ENCODE measurements at places on chromosomes 6 and 20.

- DNase-seq = no peak
These were observed 22.2 kb downstream of the PGBD1 start for GRCh38 chr6:28303570-28303969.

DNA sequence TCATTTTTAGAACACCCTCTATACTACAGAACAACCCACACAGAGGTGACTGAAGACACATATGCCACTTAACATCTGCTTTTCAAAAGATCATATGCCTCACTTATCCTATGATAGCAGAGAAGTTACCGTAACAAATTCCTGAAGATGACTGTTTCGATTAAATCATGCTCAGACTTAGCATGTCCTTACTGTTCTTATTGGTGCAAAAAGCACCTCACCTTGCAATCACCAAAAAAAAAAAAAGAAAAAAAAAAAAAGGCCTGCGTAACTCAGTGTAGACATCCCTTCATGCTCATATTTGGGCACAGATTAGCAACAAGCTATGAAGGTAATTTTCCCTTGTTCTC is 17.7 kb upstream of the DST start:
- no peak for DNase-seq

DNA sequence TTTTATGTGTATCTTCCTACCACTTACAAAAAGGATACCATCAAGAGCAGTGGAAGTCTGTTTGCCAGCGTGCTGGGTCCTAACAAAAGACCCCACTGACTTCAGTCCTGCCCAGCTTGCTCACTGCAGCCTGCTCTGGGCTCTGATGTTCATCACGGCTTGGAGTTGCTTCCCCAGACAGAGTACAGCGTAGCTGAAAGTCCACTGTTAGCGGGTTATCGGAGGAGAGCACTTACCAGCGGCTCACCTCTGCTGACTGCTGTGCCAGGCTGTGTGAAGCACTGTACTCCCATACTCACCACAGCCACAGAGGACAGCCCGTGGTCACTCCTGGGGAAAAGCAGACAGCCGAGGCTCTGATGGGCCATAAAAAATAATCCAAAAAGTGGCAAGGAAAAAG is 40.2 kb downstream of the CTCFL start:
- no peak for DNase-seq

GRCh38 chr6:161915456-161915964 is 641.6 kb upstream of the AGPAT4 start:
- DNase-seq = no peak

DNA sequence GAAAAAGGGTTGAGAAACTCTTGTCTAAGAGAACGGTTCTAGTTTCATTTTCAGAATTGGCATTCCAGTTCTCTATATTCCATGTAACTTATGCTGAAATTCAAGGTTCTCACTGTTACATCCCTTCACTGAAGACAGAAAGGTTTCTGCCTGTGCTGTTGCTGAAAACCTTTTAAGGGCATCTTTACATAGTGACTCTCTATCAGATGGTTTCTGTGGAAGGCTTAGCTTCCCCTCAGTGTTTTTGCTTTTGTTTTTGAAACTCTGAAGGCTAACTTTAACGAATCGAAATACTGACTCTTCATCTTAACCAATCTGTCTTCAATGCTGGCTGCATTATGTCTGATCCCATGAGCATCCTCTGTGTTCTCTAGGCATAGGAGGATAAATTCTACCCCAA is 1286.2 kb upstream of the EYS start:
- DNase-seq = no peak

- DNase-seq = no peak
These were observed 22.0 kb downstream of the ZNF341 start for GRCh38 chr20:33753763-33754162.

GRCh38 chr6:137087902-137088301 is 43.1 kb upstream of the IL20RA start:
- DNase-seq = no peak

- DNase-seq = no peak
These were observed 123.1 kb upstream of the CARMIL1 start for GRCh38 chr6:25156123-25156522.

DNA sequence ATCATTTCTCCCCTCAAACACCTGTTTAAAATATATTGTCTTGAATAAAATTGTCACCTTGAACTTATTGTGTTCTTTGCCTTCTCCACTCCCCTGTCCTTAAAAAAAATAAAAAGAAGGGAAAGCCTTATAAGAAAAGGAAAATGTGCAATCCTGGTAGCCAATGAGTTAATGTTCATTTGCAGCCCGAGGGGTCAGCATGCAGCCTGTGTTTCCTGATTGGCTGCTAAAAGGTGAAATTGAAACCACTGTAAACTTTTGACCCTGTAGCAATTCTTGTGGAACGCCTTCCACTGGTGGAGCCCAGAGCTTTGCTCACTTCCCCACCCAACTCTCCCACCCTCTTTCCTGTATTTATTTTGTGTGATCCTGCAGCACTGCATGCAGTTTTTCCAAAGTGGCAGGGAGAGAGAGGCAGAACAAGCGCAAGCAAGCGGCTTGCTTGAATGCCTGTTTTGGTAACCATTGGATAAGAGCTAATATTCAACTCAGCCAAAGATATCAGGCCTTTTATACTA is 74.9 kb downstream of the NCOA3 start:
- DNase-seq = no peak
